ENCODE measurements at places on chromosomes 1 and 21. TPM values are rescaled to one million over a fixed set of nuclear protein-coding genes. Genes with fewer than 3 reads are reported as not detected.

The LRRIQ3 gene
- total RNA-seq: 1.4 TPM

The LAD1 gene
- 79.5 TPM for total RNA-seq

The LHX8 gene
- 0.31 TPM for total RNA-seq

- DNase-seq: no peak
Observed at GRCh38 chr1:67367370-67368045, 59.8 kb downstream of the IL12RB2 start.

GRCh38 chr1:174967845-174968705, 31.7 kb upstream of the CACYBP start:
- no peak for DNase-seq

DNA sequence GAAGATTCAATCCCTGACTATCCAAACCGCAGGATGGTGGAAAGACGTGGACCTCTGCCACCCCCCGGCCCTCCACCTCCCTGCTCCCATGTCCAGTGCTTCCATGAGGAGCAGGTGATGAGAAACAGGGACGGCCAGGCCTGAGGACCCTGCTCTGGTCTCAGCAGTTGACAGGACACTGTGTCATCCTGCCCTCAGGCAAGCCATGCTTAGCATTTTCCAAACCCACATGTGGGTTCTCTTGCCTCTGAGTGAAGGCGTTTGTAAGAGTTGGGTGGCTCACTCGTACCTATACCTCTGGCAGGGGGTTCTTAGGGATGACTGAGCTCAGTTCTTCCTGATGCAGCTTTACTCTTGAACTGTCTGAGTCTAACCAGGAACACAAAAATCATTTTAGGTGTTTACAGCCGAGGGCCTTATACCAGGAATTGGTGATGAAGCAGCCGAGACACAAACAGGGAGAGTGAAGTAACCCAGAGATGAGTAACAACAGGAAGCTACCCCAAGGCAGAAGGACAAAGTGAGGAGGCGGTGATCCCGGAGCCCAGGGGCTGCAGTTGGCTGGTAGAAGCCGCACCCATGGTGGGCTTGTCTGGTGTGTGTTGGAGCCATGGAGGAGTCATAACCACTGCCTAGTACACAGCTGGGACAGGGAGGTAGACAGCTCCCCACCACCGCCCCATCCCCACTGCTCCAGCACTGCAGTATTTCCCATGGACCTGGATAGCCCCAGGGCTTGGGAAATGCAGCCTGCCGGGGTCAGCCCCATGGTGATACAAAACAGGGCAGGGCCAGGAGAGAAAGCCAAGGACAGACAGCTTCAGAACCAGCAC, 21.4 kb downstream of the MYBPH start:
- DNase-seq: no peak

DNA sequence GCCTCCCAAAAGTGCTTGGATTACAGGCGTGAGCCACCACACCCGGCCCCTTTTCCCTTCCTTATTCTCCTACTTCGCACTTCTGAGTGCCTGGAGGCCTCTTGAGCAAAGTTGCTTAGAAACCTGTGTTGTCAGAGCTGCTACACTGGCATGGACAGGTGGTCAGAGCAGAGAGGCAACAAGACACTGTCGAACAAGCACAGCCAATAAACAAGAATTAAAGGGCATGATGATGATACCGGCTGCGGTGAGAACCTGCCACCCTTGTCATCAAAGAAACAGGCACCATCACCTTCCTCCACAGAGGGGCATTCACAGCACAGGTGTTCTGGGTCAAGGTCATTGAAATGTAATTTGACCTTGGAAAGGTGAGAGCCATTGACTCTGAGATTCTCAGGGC, 23.3 kb downstream of the STUM start:
- no peak for DNase-seq

DNA sequence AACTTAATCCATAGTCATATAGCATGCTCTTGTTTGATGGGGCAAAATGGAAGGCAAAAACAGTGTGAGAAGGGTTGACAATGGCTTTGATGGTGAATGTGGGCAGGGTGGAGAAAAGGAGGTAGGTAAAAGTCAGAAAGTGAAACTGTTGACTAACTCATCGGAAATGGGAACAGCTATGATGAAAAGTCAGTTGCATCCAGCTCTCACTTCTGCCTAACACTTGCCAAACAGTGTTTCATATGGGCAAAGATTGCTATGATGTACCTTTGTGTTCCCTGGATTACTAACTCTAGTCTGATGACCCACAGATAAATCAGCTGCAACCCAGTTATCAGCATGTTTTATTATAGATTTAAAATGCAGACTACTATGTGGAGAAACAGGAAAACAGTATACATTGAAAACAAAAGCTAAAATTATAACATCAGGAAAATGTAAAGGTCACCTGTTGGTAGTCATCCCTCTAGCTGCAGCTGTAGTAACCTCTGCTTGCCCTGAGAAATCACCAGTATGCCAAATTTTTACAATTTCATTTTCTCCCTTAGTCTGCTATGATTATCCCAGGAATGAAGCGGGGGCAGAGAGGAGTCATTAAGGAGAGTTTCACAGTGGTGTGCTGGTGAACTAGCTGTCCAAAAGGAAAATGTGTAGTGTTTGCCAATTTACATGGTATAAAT, 11.7 kb downstream of the TNFSF18 start:
- no peak for DNase-seq

DNA sequence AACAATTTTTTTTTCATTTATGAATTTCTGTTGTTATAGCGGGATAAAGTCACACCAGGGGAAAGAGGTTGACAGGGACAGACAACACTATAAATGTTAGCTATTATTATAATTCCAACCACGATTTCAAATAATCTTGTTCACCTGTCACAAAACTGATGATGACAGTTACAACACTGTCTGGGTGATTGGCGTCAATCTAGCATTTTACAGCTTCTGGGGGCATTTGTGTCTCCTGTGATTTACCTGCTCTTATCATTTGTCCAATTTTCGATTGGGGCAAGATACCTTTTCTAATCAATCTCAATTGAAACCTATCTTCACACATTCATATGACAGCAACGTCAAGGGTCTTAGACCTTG, 44.6 kb upstream of the LYST start:
- no peak for DNase-seq

- no peak for DNase-seq
Observed at GRCh38 chr1:175536921-175537320, 206.5 kb downstream of the TNR start.

GRCh38 chr1:103461161-103462105, 64.1 kb upstream of the RNPC3 start:
- no peak for DNase-seq

DNA sequence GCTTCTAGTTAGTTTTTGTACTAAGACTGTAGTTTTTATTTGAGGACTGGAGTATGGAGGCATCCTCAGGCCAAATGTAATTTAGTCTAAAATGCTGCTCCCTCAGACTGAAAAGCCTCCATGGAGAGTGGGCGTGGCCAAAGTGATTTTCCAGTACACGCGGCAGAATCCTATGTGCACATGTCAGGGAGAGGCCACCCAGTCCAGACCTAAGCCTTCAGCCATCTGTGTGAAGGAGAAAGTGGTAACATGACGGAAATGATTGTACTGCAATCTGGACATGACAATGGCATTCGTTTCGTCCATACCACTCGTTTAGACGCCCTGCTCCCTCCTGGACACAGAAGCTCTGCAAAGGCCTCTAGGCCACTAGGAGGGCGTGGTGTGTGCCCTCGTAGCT, 56.2 kb downstream of the PCP4 start:
- DNase-seq: no peak

- DNase-seq: no peak
Observed at GRCh38 chr1:212637902-212638301, 29.3 kb downstream of the ATF3 start.

GRCh38 chr1:217091561-217091960, 368.3 kb upstream of the ESRRG start:
- no peak for DNase-seq

GRCh38 chr1:47325528-47325927, 8.1 kb upstream of the CMPK1 start:
- DNase-seq: no peak

DNA sequence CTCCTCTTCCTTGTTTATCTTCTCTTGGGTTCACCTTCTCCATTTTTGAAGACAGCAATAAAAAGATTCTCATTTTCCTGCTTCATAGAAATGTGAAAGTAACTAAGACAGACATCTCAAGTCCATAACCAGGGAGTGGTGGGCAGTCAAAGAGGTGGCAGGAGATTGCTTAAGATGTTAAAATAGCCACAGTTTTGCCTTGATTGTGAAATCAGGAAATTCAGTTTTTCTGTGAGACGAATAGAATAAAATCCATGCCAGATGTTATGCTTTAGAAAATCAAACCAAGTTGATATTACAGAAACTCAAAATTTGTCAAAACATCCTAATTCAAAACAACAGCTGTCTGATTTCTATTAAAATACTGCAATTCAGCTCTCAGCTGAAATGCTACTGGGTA, 57.2 kb downstream of the TNN start:
- no peak for DNase-seq

GRCh38 chr1:58786927-58787245, 3.0 kb upstream of the JUN start:
- DNase-seq: no peak
